ENCODE measurements at places on chromosomes 3 and 15.

- DNase-seq, result no peak
Observed at GRCh38 chr3:144840866-144841265, 869.2 kb downstream of the DIPK2A start.

DNA sequence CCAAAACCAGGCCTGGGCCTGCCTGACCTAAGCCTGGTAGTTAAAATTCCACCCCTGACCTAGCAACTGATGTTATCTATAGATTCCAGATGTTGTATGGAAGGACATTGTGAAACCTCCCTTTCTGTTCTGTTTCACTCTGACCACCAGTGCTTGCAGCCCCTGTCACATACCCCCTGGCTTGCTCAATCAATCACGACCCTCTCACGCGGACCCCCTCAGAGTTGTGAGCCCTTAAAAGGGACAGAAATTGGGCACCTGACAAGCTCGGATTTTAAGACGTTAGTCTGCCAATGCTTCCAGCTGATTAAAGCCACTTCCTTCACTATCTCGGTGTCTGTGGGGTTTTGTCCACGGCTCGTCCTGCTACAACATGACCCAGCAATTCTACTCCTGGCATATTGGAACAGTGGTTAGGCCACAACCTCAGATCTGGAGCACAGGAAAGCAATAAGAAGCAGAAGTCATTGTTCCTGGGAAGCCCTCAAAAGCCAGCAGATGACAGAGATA is 36.7 kb upstream of the LHFPL4 start:
- DNase-seq, result no peak

- no peak for DNase-seq
Observed at GRCh38 chr3:192906940-192907339, 10.7 kb downstream of the MB21D2 start.

DNA sequence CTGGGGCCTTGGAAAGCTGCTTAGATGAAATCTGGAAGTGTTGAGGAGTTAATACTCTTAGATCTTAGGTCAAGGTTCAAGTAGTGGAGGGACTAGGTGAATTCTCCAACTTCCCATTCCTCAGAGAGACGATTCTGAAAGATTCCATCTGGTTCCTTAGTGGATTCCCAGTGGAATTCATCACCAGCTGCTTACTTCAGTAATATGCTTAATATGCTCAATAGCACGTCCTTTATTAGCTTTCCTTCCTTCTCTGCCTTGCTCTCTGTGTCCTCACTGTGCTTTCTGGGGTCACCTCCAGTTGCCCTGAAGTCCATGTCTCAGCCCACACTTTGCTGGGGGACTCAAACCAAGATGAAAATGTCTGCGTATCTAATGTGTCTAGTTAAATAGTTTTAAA is 31.0 kb downstream of the CEP63 start:
- no peak for DNase-seq

GRCh38 chr3:55562700-55563099 is 75.6 kb upstream of the WNT5A start:
- no peak for DNase-seq

- DNase-seq, result no peak
Observed at GRCh38 chr3:43892526-43892925, 201.8 kb downstream of the ABHD5 start.

DNA sequence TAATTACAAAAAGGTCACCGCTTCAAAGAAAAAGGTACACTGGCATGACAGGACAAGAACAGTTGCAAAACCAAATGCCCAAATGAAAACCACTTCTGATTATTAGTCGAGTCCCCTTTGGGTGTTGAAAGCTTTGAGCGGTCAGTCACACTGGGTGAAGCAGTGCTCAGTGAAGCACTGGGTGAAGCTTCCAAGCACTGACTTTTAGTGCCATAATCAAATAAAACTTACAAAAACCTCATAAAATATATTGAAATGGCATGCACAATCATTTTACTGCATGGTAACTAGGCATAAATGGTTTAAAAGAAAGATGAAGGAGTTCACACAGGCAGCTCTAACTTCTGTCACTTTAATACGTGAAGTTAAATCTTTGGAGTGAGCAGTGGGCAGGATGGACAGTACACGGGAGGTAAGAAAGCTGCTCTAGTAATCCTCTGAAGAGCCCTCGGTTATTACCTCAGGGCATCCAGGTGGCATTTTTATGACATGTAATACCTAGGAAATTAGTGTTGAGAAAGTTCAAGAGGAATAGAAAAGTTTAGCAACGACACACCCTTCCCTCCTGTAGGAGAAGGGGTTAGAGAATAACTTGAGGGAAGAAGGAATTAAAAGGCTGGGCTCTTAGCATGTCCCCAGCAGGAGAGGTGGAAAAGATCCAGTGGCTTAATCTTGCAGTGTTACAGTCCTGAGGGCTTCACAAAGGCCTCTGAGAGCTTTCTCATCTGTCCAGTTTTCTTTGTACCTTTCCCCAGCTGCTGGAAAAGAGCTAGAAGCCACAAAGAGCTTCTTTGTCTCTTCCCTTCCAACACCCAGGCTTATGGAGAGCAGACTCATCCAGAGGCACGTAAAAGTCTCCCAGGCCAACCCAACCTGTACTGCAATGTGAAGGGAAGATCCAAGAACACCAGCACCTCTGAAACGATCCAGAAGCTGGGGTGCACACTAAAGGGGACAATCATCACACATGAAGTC is 64.9 kb upstream of the MYO5C start:
- DNase-seq, result no peak

- DNase-seq, result no peak
Observed at GRCh38 chr3:111603679-111604078, 8.5 kb upstream of the ZBED2 start.

DNA sequence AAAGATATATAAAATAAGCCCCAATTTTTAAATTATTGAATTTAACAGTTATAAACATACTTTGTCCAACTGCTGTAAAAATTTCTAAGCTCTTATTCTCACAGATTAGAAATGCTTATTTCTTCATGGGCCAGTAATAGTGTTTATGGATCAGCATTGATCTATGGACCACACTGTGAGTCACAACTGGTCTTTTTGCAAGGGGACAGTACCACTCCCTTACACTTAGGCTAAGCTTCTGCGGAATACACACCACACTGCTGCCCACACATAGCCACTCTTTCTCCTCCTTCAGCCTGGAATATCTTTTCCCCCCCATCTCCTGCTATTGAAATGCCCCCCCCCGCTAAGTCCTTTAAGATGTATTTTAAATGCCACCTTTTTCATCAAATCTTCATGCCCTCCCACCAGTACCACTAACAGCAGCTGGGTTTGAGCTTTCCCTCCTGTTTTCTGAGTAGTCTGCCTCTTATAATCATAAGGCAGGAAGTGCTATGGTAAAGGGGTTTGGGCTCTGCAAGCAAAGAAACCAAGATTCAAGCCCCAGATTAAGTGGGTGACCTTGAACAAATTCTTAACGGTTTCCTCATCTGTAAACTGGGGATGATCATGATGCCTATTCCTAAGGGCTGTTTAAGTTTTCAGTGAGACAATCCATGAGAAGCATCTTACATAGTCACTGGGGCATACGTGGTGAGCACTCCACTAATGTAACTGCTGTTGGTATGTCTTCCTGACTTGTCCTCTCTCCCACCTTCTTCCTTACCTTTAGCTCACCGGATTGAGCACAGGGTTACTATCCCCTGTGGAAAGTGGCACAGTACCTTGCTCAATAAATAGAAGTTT is 69.2 kb downstream of the DCUN1D1 start:
- no peak for DNase-seq

DNA sequence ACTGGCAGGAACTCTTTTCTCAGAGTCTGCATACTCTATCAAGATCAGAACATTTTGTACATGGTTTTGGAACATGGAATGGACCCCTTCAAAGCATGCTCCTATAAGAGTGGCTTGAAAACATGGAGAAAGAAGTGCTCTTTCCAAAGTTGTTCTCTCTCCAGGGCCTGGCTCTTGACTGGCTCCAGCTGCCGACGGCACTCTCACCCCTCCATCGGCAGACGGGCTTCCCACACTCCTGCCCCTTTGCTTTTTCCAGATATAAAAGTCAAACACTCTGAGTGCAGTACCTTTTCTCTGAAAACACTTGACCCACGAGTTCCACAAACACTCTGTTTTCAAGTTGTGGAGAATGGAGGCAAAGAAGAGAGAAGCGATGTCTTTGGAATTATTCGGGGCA is 72.5 kb upstream of the ONECUT1 start:
- no peak for DNase-seq
